A549 treated with Hydrocortisone at 1 μM for 4 hours (cell line): ENCODE measurements at places on chromosomes 4 and X. TPM values are rescaled to one million over a fixed set of nuclear protein-coding genes. Genes with fewer than 3 reads are reported as not detected.

Gene ERAS
- 0.07 to 0.10 TPM in 2 of 5 replicates, not detected in the others for total RNA-seq

Gene ADGRA3
- total RNA-seq: 14.0 to 21.2 TPM (median 18.1 TPM) in 5 replicates

Gene VGLL1
- total RNA-seq: not detected in 5 replicates

Gene GLRA2
- not detected in 5 replicates for total RNA-seq

Gene IL21
- not detected in 5 replicates for total RNA-seq

Gene CFAP299
- total RNA-seq: not detected in 5 replicates

Gene ELMOD2
- 8.3 to 13.1 TPM (median 10.4 TPM) in 5 replicates for total RNA-seq

Gene PLXNA3
- total RNA-seq: 11.0 to 17.8 TPM (median 13.9 TPM) in 5 replicates

Gene F11
- total RNA-seq: not detected in 5 replicates

Gene CSN1S1
- not detected in 5 replicates for total RNA-seq
